Immature natural killer cell (primary cell): ENCODE measurements at places on chromosomes 3 and 15. TPM values are rescaled to one million over a fixed set of nuclear protein-coding genes. Genes with fewer than 3 reads are reported as not detected.

DNA sequence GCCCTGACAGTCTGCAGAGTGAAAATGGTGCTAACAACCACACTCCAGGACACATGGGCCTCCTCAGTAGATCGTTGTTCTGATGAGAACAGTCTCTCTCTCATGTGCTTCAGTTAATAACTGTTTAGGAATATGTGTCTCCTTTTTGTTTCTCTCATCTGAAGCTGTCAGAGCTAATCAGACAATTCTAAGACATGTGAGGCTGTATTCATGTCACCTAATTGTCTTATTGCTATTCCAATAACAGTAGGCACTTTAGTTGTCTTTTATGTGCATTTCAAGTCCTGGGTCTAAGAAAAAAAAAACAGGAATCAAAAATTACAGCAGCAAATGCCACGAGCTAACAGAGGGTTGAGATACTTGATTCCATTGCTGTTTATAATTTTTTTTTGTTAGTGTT lies 89.1 kb downstream of the WDR49 start:
- DNase-seq, result no peak

GRCh38 chr3:77620009-77620408 lies 580.1 kb downstream of the ROBO2 start:
- DNase-seq, result no peak

DNA sequence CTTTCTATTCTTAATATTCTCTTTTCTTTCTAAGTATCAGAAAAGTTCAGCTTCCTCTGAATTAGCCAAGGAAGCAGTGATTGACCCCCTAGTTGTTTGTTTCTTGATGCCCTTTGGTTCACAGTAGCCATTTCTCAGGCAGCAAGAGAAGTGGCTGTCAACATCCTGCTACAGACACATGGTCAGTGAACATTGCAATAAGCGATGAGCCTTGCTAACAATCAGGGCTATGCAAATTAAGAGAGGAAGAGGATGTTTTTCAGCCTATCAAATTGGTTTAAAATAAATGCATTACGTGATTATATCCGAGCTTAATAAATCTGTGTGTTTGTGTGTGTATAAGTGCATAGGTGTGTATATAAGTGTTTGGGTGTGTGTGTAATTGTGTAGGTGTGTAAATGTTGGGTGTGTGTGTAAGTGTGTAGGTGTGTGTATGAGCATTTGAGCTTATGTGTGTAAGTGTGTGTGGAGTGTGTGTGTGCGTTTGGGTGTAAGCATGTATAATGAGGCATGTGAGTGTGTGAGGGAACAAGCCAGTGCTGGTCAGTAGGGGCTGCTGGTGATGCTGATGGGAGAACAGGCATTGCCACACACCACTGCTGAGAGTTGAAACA lies 78.1 kb upstream of the XCR1 start:
- DNase-seq, result no peak

The DLEC1 gene
- 0.84 TPM for polyA plus RNA-seq

The GRK7 gene
- not detected for polyA plus RNA-seq

The SAXO2 gene
- not detected for polyA plus RNA-seq

The GOLGA8J gene
- polyA plus RNA-seq, result not detected
